Astrocyte (in vitro differentiated cells and primary cell): ENCODE measurements at places on chromosomes 7 and 10.

DNA sequence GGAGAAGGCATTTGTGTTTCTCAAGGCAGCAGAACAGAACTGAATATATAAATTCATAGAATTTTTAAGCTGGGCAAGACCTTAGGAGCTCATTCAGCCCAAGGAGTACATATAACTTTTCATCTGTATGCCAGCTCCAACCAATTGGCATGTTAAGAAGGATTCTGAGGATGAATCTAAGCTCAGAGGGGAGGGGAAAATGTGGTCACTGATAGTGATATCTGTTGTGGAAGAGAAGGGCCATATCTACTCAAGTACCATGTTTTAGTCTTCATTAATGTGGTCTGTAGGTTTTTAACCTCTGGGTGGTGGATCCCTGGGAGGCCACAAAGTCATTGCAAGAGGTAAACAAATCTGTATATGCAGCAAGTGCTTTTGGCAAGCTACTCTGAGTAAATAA lies 6.4 kb downstream of the CALD1 start:
- DNase-seq, result no peak

GRCh38 chr7:40714363-40715052 lies 579.7 kb downstream of the SUGCT start:
- DNase-seq, result no peak

DNA sequence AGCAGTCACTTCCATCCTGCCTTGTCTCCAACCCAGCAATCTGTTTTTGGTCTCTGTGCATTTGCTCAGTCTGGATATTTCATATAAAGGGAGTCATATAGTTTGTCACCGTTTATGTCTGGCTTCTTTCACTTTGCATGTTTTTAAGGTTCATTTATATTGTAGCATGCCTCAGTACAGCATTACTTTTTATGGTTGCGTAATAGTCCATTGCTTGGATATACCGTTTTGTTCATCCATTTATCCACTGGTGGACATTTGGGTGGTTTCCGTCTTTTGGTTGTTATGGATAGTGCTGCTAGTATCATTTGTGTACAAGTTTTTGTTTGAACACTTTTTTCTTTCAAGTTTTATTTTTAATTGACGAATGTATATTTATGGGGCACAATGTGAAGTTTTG lies 18.2 kb downstream of the TBC1D12 start:
- no peak for DNase-seq

DNA sequence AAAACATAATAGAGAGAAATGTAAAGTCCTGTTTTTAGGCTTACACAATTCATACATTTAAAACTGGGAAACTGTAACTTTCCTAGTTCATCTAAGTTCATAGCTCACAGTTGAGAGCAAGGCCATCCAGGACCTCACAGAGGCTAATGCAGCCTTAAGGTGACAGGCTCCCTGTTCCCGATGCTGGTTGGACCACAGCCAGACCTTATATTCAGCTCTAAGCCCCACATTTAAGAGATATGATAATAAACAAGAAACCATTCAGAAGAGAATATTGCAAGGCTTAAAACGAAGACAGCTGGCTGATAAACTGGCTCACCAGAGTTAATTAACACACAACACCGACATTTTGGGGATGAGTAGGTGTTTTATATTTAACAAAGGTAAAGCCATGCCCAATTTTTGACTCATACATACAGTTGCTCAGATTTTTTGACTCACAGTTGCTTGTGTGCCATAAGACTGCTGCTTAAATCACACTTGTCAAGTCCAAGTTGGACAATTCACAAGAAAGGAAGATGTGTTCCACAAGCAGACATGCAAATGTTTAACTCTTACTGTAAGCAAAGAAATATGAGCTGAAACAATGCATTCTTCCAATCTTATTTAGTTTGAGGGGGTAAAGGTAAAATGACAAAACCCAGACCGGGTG lies 41.1 kb upstream of the TMEM213 start:
- no peak for DNase-seq

DNA sequence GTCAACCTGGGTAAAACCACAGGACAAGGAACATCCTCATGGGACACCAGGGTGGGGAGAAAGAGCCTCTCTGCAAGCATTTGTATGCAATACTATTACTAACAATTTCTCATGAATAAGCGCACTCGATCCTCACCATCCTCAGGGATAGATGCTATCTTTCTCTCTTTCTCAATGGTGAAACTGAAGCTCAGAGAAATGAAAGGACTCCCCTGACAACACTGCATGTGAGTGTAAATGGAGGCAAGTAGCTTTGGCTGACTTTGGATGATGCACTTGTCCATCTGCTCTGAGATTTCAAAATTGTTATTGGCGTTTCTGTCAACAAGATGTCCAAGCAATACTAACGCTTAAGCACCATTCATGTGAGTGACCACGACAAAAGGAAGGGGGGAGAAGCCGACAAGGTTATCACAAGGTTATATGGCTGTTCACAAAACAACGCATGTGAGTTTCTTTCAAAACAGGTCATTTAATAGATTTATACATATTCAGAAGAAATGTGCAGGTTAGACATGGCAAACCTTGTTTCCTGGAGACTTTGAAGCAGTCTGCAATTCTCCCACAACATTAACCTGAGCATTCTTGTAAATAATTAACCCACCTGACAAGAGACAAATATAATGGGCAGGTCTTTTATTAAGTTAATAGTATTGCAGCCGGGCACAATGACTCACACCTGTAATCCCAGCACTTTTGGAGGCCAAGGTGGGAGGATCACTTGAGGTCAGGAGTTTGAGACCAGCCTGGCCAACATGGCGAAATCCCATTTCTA lies 54.0 kb downstream of the IFIT5 start:
- DNase-seq, result no peak

- peak; percentile 42 for DNase-seq
These were observed 175.1 kb downstream of the SEPTIN7 start for GRCh38 chr7:35975851-35976454.

GRCh38 chr7:116261904-116262303 lies 51.6 kb downstream of the TES start:
- DNase-seq, result no peak

GRCh38 chr7:35691827-35692307 lies 3.1 kb downstream of the HERPUD2 start:
- no peak for DNase-seq

DNA sequence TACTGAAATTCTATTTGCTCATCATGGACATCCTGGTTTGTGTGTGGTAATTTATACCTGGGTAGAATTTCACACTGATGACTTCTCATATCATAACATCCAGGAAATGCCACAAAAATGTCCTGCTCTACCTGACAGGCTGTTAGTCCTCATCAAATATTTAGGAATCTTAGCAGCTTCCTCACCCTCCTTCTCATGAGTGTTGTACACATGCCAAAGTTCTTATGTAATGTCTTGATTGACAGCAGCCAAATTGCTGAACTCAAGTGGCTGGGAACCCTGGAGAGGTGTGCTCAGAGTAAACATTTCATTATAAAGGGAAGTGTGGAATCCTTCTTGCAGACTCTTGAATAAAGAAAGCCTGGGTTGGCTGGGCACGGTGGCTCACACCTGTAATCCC lies 8.9 kb downstream of the EEPD1 start:
- DNase-seq, result peak; percentile 27

GRCh38 chr10:17066000-17066399 lies 63.6 kb downstream of the CUBN start:
- DNase-seq, result no peak

GRCh38 chr7:25752967-25753791 lies 398.8 kb upstream of the NFE2L3 start:
- DNase-seq, result peak; percentile 2

GRCh38 chr7:22399091-22399490 lies 42.1 kb upstream of the RAPGEF5 start:
- DNase-seq, result no peak

GRCh38 chr7:154480817-154481216 lies 428.6 kb downstream of the DPP6 start:
- no peak for DNase-seq

- DNase-seq, result peak; percentile 68
These were observed 11.0 kb downstream of the ZMIZ1 start for GRCh38 chr10:79079490-79080355.

- DNase-seq, result no peak
These were observed 125.7 kb upstream of the CDK1 start for GRCh38 chr10:60652628-60653027.

DNA sequence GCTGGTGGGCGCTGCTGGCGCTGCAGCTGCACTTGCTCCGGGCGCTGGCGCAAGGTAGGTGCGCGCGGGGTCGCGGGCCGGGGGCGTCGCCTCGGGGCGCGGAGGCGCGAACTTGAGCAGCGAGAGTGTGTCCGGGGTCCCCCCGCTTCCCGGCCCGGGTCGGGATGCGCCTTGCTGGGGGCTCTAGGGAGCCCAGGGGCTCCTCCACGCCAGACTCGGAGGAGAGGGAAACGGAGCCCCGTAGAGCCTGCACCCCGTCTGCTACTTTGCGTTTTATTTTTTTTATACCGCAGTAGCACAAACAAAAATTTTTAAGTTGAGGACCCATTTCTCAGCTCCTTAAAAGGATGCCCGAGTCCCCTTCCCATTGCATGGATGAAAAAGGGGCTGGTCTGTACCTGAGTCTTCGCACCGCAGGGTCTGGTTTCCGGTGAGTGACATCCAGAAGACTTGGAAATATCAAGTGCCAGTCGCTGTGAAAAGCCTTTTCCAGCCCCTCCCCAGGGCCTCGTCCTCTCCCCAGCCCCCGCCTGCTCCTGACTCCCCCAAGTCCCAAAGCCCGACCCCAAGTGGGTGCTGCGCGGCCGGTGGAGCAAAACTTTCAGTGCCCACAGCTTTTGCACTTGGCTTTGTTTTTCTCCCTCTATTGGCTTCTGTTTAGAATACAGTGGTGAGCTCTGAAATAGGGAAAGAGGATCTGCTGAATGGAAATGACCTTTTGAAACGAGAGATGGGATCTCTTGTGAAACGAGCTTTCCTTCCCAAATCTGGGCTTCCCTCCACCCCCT lies 973 bp downstream of the SDK1 start:
- DNase-seq, result peak; percentile 20

- DNase-seq, result no peak
These were observed 22.3 kb downstream of the SCART1 start for GRCh38 chr10:133475821-133476640.

GRCh38 chr10:32893434-32893833 lies 64.6 kb downstream of the ITGB1 start:
- no peak for DNase-seq

- DNase-seq, result no peak
These were observed 136.2 kb downstream of the WDR11 start for GRCh38 chr10:120987359-120987758.

- no peak for DNase-seq
These were observed 612.2 kb upstream of the MKI67 start for GRCh38 chr10:128738386-128738915.

DNA sequence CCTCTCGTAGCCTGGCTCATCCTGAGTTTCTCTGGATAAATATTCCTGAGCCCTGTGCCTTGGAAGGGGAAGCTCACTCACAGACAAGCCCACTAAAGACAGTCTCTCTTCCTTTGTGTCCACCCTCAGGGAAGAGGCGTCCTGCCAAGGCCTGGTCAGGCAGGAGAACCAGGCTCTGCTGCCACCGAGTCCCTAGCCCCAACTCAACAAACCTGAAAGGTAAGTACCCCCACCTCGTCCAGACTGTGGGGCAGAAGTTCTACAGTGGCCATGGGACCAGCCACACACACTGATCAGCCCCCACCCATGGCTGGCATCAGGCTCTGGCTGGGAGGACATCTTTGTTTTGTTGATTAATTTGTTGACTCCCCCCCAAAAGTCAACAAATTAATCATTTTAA lies 2.8 kb downstream of the GPR15LG start:
- DNase-seq, result no peak

- DNase-seq, result no peak
These were observed 151.2 kb upstream of the TNRC18 start for GRCh38 chr7:5574770-5575269.

DNA sequence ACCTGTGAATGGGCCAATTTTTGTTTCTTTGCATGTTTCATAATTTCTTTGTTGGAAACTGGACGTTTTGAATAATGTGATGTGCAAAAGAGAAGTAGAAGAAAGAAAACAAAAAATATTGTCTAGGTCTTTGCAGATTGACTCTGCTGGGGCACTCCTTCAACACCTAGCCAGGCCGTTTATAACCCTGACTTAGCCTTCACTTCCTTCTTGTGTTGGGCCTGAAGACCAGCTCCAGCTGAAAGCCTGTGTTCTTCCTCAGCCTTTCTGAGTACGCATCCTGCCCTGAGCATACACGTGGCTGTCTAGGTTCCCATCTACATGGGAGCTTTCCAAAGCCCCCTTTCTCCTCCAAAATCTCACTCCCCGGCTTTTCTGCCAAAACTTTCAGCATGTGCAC lies 41.9 kb downstream of the LMTK2 start:
- no peak for DNase-seq

GRCh38 chr7:22715969-22716368 lies 11.0 kb upstream of the IL6 start:
- no peak for DNase-seq
